ENCODE measurements at places on chromosomes 12 and 14.

DNA sequence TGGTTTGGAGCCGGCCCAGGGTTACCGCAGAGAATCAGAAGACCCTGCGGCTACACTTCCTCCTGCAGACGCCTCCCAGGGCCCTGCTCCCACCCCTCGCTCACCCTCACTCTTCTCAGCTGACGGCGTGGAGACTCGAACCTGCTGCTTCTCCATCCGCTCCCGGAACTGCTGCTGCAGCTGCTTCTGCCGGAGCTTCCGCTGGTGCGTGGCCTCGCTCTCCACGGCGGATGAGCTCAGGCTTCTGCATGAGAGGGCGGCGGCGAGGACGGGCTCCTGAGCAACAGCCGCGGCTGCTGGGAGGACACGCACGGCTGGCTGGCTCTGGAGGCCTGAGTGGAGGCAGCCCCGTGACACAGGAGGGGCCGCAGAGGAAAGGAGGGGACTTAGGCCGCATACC lies 33.3 kb downstream of the RAD52 start:
- no peak for DNase-seq

DNA sequence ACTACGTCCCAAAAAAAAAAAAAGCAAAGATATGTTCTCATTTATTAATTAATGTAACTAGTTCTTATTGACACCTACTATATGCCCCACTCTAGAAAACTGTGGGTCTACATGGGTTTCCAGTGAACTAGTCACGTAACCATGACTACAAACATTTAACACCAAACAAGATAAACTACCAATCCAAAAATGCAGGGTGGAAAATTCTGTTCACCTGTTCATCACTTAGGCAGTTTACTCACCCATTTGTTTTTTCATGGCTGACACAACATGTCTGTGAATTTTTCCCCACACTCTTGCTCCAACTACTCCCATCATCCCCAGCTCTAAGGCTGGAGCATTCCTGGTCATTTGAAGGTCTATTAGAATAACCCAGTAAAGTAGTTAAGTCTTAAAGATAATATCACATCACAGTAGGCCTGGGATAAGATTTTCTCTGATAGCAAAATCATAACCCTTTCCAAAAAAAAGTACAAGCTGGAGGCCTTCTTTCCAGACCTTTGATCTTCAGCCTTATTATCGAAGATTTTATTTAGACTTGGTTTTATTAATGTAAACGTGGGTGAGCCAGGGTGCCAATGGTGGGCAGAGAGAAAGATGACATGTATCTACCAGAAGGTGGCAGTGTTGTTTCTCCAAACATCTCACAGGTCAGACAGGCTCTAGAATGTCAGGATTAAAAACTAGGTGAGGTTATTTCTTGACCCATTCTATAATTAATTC lies 61.6 kb upstream of the DAAM1 start:
- peak; percentile 51 for DNase-seq

DNA sequence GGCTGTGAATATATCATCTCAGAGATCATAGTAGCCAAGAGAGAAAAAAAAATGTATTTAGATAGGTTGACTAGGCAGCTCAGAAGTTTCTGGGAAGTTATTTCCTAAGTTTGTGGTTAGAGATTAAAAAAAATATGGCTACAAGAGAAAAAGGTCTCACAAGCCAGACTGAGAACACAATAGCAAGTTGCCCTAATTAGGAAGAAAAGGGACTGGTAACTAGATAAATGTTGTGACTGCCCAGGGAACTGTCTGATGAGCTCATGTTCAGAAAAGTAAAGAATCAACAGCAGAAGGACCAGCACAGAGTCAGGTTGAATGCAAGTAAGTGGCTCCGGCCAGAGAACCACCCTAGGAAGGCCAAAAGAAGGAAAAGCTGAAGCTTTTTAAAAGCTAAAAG lies 256.6 kb downstream of the PRKD1 start:
- DNase-seq: no peak

DNA sequence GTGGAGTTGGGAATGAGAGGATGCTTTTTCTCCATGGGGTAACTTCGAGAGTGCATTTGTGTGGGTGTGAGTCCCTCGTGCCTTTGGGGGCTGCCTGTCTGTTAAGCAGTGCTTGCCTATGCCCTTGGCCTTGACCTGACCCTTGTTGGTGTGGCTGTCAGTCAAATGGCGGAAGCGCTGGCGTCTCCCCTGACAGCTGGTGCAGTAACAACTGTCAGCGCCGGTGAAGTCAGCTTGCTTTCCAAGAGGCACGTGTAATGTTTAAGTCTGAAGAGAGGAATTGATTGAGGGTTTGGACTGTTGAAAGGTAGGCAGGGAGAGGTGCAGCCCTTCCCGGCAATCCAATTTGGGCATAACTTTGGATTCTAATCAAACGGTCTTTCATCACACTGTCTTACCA lies 211.3 kb downstream of the AACS start:
- no peak for DNase-seq

GRCh38 chr14:66254038-66254437 lies 232.1 kb upstream of the CCDC196 start:
- no peak for DNase-seq

GRCh38 chr12:49787672-49788071 lies 40.5 kb downstream of the NCKAP5L start:
- DNase-seq: no peak

- DNase-seq: peak; percentile 17
Observed at GRCh38 chr14:37903343-37904191, 304.1 kb upstream of the SSTR1 start.

GRCh38 chr14:98226411-98226810 lies 1045.6 kb downstream of the BCL11B start:
- no peak for DNase-seq

DNA sequence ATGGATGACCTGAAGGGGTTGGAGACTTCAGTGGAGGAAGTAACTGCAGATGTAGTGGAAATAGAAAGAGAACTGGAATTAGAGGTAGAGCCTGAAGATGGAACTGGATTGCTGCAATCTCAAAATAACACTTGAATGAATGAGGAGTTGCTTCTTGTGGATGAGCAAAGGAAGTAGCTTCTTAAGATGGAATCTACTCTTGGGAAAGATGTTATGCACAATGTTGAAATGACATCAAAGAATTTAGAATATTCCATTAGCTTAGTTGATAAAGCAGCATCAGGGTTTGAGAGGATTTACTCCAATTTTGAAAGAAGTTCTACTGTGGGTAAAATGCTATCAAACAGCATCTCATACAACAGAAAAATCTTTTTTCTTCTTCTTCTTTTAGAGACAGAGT lies 186.4 kb upstream of the PRKD1 start:
- no peak for DNase-seq

GRCh38 chr12:93413064-93413463 lies 28.7 kb downstream of the UBE2N start:
- no peak for DNase-seq

GRCh38 chr14:97777622-97778355 lies 980.6 kb downstream of the VRK1 start:
- no peak for DNase-seq

- no peak for DNase-seq
Observed at GRCh38 chr14:21436567-21437062, 19.3 kb downstream of the CHD8 start.

DNA sequence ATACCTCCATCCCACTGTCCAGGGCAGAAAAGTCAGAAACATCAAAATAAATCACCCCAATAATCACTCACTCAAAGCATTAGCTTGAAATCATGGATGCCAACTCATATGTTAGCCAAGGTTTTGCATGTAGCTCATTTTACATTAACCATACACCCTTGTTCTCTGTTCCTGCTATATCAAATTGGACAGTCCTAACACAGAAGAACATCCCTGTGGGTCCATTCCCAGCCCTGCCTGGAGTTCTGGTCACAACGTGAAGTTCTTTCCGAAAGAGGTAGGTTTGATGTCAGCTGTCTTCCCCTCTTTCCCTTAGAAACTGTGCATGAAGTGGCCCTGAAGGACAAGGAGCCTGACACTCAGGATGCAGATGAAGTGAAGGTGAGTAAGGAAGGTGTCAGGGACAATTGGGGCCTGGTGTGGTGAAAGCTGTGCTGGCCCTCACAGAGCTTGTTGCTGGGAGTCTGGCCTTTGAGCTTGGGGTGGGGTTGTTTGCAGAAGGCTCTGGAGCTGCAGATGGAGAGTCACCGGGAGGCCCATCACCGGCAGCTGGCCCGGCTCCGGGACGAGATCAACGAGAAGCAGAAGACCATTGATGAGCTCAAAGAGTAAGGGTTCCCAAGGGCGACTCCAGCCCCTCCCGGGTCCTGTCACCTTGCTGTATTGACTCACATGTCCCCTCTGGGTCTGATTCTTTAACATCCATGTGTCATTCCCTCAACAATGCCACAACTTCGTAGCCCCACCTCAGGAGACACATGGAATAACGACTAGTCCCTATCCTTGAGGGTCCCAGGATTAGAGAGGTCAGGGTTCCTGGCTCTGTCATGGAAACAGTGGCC lies 15.0 kb upstream of the PIP4K2C start:
- no peak for DNase-seq

- peak; percentile 45 for DNase-seq
Observed at GRCh38 chr14:88614218-88614907, 51.5 kb downstream of the ZC3H14 start.

- DNase-seq: peak; percentile 68
Observed at GRCh38 chr12:54560374-54560858, 11.0 kb downstream of the PDE1B start.

GRCh38 chr14:84208451-84208850 lies 1321.5 kb upstream of the FLRT2 start:
- DNase-seq: no peak

DNA sequence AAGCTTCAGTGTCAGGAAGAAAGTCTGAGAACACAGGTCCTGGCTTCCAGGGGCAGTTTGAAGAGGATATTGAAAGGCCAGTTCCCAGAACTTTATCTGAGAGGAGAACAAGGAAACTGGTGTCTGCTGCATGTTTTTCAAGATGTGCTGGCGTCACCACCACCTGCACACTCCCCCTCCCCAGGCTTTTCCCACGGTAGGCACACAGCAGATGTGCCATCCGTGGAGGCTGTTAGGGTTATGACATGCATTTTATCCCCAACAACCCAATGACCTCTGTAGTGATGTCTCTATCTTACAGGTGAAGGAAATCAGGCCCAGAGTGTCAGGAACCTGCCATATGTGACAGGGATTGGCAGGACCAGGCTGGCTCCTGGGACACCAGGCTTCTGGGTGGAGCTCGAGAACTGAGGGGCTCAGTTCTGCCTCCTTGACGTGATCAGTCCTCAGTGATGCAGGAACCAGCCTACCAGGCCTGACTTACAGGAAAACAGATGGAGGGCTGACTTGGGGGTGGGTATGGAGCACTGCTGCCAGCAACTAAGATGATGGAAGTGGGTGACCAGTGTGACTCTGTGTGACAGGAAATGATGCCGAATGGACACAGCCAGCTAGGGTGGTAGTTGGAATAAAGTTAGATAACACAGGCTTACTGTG lies 16.8 kb downstream of the SLC25A47 start:
- no peak for DNase-seq

DNA sequence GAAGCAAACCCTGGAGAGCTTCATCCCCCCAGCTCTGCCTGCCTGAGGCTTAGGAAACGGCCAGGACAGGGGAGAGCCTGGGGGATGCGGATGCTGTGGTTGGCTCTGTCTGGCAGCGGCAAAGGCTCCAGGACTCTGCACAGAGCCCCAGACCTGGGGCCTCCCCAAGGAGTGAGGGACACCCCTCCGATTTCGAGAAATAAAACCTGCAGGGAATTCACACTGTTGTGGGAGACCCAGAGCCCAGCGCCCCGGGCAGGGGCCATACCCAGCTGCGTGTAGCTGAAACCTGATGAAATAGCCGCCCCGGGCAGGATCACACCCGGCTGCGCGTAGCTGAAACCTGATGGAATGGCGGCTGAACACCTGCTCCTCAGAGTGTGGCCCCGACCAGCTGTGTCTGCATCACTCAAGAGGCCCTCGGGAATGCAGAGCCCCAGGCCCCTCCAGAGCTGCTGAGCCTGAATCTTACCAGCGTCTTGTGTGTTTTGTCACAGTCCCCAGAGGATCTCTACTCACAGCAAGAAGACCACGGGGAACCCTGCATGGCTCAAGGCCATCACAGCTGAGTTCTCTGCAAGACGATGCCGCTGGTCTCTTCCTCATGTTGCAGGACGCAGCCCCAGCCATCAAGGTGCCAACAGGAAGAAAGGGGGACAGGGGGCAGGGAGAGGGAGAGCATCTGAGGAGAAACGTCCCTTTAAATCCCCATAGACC lies 46.5 kb upstream of the GALNT9 start:
- DNase-seq: no peak

GRCh38 chr14:101224356-101225156 lies 321.0 kb upstream of the RTL1 start:
- DNase-seq: no peak

- DNase-seq: no peak
Observed at GRCh38 chr12:2052826-2053678, at the start of gene CACNA1C. TSS of gene CACNA1C (plus strand) at chr12:2052987. CDS start at chr12:2053563, 576 bp downstream.

- DNase-seq: no peak
Observed at GRCh38 chr12:114826244-114826643, 142.3 kb upstream of the TBX3 start.

DNA sequence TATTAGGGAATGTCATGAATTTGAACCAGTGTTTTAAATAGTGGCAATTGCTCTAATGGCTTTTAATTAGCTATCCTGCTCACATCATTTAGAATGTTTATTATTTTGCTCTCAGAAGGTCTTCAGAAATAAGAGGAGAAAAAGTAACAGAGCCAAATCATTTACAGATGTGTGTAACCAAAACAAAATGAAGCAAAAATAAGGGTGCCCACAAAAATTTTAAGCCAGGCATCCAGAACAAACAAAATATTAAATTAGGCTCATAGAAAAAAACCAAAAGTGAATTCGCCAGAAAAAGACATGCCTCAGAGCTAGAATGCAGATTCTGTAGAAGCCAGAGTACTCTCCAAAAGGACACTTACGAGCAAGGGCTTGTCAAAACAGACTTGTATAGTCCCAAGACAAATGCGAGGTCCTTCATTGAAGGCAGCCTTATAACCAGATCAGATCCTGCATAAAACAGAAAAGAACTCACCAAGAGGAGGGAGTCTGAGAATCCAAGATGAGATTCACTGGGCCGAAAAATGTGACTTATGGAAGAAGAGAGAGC lies 20.2 kb upstream of the SERPINA1 start:
- DNase-seq: no peak

GRCh38 chr14:75363570-75364227 lies 64.1 kb upstream of the JDP2 start:
- no peak for DNase-seq

Data from brain microvascular endothelial cell (primary cell).